NCI-H524 (cell line): ENCODE measurements at places on chromosomes 11 and 22.

DNA sequence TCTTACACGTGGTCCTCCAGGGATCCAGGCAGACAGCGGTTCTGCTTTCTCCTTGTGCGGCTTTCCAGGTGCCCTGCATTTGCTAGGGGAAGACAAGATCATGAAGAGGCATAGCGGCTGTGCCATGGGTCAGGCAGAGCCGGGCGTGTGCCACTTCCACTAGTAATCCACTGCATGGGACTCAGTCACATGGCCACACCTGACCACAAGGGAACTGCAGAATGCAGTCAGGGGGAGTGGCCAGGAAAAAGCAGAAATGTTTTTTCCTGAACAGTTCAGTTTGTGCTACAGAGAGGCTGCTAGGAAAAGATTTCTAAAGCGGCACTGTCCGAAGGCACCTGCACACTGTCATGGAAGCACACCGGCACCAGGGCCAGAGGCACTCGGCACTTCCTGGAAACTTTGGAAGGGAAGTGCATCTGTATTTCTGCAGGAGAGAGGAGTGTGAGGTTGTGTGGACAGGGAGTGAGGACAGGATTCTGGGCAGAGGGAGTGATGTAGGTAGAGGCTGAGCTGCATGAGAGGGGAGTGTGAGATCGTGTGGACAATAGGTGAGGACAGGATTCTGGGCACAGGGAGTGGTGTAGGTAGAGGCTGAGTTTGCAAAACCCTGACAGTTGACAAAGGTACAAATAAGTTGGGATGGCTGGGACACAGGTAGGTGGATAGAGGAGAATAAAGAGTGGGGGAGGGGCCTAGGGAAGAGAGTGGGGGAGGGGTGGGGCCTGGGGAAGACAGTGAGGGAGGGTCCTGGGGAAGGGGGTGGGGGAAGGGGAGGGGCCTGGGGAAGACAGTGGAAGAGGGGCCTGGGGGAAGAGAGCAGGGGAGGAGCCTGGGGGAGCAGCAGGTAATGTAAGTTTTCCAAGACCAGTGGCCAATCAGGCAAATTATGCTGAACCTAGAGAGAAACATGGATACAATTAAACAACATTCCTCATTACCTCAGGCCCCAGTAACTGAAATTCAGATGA is 1436.3 kb downstream of the TBC1D22A start:
- DNase-seq, result no peak

- no peak for DNase-seq
Observed at GRCh38 chr11:67439321-67440228, 2.1 kb upstream of the PTPRCAP start.

GRCh38 chr11:68259122-68259959 is 12.4 kb downstream of the C11orf24 start:
- no peak for DNase-seq

DNA sequence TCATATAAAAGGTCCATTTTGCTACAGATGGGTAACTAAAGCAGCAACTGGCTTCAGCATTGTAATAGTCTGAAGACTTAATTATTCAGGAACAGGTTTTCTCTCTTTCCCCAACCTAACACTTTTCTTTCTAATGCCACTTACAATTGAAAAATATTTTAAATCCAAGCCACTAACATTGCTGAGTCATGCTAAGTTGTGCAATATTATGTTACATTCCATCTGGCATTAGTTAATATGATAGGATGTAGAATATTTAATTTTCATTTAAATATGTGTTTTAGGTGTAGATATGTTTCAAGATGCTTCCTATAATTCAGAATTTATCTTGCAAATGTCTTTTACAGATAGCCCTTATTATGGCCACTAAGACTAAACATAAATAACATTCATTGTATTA is 98.6 kb downstream of the KIF18A start:
- DNase-seq, result no peak

- no peak for DNase-seq
Observed at GRCh38 chr11:72217841-72218240, 1.2 kb downstream of the FOLR2 start.

GRCh38 chr11:94694309-94695060 is 73.7 kb upstream of the AMOTL1 start:
- no peak for DNase-seq

- DNase-seq, result no peak
Observed at GRCh38 chr11:3055891-3056290, 1.3 kb downstream of the CARS1 start.

- DNase-seq, result no peak
Observed at GRCh38 chr22:22031183-22031945, 48.8 kb upstream of the TOP3B start.

GRCh38 chr11:24093375-24093774 is 403.5 kb upstream of the LUZP2 start:
- no peak for DNase-seq

DNA sequence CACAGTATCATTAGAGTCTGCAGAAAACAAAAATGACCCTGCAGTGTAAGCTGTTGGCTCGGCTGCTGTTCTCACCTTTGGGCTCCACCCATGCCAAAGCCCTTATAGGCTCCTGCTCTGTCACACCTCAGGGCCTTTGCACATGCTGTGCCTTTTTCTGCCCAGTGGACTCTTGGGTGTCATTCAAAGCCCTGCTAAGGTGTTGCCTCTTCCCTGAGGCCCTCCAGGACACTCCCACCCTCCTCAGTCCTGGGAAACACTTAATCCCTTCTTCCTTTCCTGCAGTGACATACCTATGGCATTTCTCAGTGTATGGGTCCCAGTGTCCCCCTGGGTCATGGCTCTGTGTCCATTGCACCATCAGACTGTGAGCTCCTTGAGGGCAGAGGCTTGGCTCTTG is 29.1 kb upstream of the CACNG2 start:
- no peak for DNase-seq
